Erythroblast (primary cell): ENCODE measurements at places on chromosomes 5 and 9.

GRCh38 chr5:17229313-17229712 lies 11.9 kb downstream of the BASP1 start:
- no peak for DNase-seq

- DNase-seq, result no peak
These were observed 284.7 kb downstream of the GABRB2 start for GRCh38 chr5:161261668-161262323.

DNA sequence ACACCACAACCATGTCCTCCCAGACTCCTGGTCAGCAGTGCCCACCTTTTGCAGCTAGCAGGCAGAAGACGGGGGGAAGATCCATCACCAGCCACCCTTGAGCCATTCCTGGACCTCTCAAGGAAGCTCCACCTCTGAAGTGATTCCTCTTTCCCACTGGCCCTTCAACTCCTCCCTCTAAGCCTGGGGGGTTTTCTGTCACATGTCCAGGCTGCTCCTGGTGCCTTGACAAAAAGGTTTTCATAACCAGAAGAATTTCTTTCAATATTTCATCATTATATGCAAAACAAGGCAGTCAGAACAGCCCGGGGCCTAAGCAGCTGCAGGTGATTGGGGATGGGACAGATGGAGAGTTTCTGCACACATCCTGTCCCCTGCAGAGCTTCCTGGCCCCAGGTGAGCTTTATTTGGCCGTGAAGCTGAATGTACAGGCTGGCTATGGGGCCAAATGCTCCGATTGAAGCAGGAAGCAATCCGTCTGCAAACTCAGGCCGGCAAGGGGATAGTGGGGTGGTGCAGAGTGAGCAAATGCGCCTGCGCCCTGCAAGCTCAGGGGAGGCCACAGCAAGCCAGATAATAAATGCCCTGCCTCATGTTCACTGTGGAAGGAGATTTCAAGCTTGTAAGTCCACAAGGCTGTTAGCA lies 173.5 kb downstream of the C5orf15 start:
- DNase-seq, result no peak

DNA sequence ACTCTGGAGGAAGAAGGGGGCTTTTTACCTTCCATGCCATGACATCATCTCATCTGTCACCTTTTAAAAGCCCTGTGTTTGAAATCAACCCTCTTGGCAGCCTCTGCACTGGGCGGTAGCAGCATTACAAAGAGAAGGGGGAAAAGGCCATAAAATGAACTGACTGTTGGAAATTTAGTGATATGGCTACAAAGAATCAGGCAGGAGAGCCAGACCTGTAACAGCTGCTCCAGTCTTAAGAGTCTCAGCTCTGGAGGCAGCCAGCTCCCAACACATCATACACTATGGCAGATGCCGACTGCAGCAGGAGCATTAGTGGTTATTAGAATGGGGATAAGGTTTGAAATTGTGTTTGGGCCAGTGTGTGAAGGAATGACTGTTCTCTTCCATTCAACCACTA lies 257.5 kb downstream of the DMAC1 start:
- no peak for DNase-seq

DNA sequence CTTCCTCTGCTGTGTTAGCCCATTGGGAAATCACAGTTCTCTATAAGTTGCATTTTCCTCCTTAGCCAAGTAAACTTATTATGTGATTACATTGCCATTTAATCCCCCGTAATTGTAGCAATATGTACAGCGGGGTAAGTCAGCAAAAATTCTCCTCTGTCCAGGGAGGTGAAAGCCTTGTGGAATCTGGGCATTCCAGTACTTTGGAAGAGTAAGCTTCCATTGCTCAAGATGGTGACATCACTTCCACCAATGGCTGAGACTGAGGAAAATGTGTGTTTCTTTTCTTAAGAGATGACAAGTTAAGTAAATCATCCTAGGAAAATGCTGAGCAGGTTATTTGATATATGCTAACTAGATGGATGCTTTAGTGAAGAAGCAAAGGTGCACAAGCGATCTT lies 436.7 kb downstream of the CETN3 start:
- DNase-seq, result no peak

DNA sequence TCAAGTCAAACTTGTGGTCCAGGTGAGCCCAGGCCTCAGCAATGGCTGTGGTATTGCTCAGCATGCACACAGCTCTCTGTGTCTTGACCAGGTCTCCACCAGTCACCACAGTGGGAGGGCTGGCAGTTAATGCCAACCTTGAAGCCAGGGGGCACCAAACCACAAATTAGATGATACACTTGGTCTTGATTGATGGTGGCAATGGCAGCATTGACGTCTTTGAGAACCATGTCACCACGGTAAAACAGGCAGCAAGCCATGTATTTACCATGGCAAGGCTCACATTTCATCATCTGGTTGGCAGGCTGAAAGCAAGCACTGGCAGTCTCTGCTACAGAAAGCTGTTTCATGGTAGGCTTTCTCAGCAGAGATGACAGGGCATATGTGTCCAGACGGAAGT lies 40.0 kb downstream of the NIM1K start:
- DNase-seq, result peak; percentile 30

GRCh38 chr5:87867281-87867680 lies 401.4 kb downstream of the TMEM161B start:
- no peak for DNase-seq

- peak; percentile 50 for DNase-seq
These were observed 59.9 kb upstream of the TLR4 start for GRCh38 chr9:117644133-117644931.

GRCh38 chr9:4138781-4139180 lies 161.1 kb downstream of the GLIS3 start:
- DNase-seq, result no peak

DNA sequence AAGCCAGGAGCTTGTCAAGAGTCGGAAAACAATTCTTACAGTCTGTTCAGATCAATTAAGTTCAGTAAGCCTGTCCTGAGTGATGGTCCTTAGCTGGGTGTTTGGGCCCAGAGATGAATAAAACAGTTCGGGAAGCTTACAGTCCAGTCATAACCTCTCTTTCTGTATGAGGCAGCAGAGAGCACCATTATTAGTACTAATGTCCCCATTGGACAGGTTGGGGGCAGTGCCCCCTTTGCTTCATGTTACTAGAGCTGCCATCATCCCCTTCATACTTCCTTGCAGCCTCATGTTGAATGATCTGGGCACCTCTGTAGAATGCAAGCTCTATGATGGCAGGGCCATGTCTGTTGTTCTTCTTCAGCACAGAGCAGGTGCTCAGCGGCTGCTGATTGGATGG lies 9.8 kb downstream of the DOCK2 start:
- DNase-seq, result no peak

- DNase-seq, result no peak
These were observed 8.7 kb upstream of the B4GALT1 start for GRCh38 chr9:33175649-33176325.

GRCh38 chr5:151139015-151139414 lies 18.6 kb downstream of the ANXA6 start:
- DNase-seq, result no peak

DNA sequence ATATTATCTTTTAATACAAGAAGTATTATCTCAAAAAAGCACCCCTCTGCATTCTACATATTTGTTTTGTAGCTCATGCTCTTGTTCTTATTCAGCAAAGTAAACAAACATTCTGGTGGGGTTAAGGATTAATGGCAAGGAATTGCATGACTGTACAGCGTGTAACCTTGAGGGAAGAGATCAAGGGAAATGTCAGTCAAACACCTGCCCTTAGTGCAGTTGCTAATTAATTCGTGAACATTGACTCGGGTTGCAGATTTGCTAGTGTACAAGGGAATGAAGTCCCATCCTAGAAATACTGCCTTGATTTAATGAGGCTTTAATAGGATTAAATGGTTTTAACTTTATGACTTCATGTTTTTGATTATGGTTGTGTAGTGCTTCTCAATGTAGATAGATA lies 1758.1 kb downstream of the MAT2B start:
- DNase-seq, result peak; percentile 5

GRCh38 chr9:33190021-33190705 lies 23.0 kb upstream of the B4GALT1 start:
- no peak for DNase-seq

DNA sequence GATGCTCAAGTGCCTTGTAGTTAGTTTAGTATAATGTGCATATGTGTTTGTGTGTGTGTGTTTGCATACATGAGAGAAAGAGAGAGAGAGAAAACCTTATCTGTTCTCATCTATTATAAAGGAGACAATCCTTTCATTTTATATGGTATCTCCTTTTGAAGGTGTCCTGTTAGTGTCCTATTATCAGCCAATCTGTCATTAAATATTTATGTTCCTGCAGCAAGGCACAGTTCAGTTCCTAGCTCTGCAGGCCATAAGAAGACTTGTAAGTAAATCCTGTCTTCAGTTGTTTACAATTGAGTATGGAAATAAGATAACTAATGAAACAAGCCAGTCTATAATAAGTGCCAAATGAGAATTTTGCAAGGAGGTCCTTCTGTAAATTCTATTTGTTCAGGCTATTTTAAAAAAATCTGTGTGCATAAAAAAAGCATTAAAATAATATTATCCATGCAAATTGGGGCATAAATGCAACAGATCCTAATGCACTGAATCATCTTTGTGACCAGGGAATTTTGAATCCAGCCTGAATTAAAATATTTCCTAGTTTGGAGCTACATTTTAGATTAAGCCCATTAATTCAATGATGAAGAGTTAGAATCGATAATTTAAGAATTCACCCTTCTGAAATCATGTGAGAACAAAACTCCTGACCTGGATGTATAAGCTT lies 18.1 kb downstream of the MAP1B start:
- no peak for DNase-seq

DNA sequence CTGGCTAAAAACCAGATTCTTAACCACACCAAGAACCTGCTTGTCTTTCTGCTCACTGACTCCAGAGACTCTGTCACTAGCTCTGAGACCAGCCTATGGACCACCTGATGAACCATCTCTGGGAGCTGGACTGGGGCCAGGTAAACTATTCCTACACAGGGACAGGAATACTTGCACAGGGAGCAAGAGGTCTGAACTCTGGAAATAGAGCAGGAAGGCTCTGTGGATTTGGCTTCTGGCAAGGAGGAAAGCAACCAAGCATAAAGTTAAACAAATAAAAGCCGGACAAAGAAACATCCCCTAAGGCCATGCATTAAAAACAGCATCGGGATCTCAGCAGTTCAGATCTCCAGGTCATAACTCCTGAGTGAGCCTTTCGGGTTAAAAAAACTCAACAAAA lies 5.6 kb upstream of the SPARC start:
- no peak for DNase-seq

DNA sequence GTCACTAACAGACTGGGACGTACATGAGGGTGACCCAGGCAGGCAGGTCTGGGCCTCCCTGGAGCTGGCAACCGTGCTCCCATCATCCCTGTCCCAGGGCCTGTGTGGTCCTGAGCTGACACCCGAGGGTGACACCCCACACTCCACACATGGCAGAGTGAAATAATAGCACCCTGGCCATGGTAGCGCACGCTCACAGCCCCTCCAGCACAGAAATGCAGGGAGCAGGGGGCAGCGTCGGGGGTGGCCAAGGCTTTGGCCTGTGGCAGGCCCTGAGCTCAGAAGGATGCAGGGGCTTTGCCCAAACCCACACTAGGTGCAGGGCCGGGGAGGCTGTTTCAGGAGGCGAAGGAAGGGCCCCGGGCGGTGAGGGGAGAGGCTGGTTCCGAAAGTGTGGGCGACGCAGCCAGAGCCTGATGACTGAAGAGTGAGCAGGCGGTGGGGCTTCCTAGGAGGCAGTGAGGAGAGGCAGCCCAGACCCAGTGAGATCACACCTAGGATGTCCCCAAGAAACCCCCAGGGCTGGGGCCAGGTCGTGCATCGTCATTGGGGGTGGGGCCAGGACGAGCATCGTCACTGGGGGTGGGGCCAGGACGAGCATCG lies 12.9 kb downstream of the OR2V2 start:
- peak; percentile 85 for DNase-seq

DNA sequence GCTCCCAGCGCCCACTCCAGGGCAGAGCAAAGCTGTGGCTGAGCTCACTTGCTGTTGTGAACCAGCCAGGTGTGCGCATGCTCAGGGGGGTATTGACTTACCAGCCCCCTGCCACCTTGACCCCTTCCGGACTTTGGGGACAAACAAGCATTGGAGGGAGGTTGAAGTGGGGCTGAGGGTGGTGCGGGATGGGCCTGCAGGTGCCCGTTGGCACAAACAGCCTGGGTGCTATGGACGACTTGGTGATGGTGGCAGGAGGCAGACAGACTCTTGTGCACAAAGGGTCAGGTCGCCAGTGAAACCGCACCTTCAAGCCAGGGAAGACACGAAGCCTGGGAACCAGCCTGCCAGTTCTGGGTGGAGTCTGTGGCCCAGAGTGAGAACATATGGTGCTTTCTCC lies 858.5 kb upstream of the PTPRD start:
- DNase-seq, result no peak

GRCh38 chr5:112283034-112283582 lies 136.0 kb downstream of the EPB41L4A start:
- DNase-seq, result no peak

DNA sequence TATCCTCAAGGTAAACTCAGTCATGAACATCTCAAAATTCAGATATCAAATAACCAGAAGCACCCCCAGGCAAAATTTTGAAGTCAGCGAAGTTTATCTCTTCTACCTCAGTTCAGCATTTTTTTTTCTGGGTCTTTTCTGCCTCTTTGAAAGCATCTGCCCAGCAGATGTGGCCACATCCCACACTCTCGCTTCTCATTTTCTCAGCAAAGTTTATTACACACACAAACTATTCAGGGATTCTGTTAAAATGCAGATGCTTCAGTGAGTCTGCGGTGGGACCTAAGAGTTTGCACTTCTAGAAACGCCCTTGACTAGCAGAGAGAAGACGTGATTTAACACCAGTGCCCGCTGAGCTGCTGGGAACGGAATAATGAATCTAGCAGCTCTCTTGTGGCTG lies 19.3 kb downstream of the RASEF start:
- DNase-seq, result no peak

GRCh38 chr9:127175319-127175715 lies 52.9 kb upstream of the ANGPTL2 start:
- DNase-seq, result no peak

GRCh38 chr9:112367465-112367864 lies 12.4 kb upstream of the HSDL2 start:
- no peak for DNase-seq

DNA sequence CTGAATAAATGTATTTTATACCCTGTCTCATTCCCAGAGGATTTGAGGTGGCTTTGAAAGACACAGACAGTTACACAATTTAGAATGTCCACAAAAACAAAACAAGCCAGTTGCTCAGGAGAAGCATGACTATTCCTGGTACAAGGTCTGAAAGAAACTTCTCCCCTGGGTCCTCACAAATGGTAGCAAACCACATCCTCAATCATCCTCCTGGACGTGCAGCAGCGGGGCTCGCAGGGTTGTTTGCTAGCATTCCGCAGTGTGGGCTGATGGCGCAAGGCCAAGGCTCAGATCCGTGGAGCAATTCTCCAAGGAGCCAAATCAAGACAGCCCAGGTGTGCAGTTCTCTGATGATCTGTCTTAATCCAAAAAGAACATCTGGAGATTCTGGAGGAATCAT lies 210.3 kb downstream of the ACTL7B start:
- no peak for DNase-seq

- no peak for DNase-seq
These were observed 68.7 kb upstream of the CDH6 start for GRCh38 chr5:31124651-31125305.

- DNase-seq, result no peak
These were observed 1347.2 kb upstream of the NUDT12 start for GRCh38 chr5:104909803-104910202.
